Activated CD8-positive, alpha-beta memory T cell treated with anti-CD3 and anti-CD28 coated beads, Interleukin-2, amount 50 U/mL, for 4 hours (primary cell): ENCODE measurements at places on chromosomes 4 and X.

GRCh38 chr4:78667764-78668163, 108.4 kb upstream of the BMP2K start:
- no peak for DNase-seq

DNA sequence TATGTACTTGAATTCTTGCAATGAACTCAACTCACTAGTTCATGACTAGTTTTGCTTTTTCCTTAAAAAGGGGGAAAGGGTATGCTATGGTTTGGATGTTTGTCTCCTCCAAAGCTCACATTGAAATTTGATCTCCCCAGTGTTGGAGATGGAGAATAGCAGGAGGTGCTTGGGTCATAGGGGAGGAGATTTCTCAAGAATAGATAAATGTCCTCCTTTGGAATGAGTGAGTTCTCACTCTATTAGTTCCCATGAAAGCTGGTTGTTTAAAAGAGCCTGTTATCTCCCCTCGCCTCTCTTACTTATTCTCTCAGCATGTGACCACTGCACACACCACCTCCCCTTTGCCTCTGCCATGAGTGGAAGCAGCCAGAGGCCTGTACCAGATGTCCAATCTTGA, 109.4 kb upstream of the INTU start:
- no peak for DNase-seq

- DNase-seq = no peak
These were observed 390.0 kb upstream of the GALNT7 start for GRCh38 chr4:172778583-172778982.

- no peak for DNase-seq
These were observed 96.2 kb downstream of the TSPAN7 start for GRCh38 chrX:38657562-38657961.

DNA sequence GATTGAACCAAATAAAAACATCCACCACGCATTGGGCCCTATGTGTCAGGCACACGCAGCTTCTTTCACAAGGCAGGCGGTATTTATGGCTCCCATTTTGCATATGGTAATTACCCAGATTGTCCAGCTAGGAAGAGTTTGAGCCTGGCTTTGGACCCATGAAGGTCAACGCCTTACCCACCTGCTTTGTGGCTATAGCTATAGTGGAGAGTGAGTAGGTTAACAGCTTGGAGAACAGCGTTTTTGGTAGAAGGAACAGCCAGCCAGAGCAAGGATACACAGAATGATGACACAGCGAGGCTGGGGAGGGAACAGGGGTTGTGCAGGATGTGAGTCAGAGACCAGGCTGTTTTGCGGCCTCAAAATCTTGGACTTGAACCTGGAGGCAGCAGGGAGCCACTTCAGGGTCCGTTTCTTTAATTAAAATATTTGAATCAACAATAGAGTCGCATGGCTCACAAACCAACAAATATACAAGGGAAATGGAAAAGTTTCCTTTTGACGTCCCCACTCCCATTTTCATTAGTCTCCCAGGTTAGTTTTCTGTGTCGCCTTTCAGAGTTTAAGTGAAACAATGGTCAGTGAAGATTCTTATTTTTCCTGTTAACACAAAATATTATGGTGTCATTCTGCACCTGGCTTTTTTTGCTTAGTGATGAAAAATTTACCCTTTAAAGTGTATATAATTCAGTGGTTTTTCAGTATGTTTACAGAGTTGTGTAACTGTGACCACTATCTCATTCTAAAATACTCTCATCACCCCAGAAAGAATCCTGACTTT, 118.2 kb upstream of the STX18 start:
- no peak for DNase-seq

DNA sequence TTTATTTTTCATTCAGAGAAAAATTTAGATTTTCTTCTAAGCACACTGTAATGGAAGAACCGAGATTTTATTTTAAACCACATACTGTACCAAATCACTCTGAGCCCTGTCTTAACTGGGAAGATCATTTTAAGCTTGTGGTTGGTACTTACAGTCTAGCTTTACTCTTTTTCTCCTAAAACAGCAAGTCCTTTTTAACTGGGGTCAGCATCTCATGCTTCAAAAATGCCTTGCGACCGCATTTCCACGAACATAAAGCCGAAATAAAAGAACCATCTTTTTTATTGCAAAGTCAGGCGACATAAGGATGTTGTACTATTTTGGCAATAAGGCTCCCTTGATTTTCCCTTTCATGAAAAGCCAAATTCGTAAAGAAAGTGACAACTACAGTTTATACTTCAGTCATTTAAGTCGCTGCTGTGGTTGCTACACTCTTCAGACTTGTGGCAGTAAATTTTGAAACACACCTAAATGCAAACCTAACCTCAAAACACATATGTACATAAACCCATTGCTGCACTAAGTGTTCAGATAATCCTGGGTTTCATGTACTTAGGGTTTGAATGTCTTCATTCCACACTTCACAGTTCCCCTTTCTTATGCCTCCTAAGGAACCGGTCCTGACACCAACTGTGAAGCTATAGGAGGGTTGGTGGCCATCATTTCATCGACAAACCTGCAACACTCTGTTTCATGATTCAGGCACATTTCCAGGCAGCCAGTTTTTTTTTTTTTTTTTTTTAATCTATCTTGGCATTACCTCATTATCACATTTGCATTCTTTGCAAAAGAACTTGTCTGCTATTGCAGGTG, 3.0 kb downstream of the STOX2 start:
- DNase-seq = no peak

- no peak for DNase-seq
These were observed 2.3 kb upstream of the C1QTNF7 start for GRCh38 chr4:15425520-15425919.

DNA sequence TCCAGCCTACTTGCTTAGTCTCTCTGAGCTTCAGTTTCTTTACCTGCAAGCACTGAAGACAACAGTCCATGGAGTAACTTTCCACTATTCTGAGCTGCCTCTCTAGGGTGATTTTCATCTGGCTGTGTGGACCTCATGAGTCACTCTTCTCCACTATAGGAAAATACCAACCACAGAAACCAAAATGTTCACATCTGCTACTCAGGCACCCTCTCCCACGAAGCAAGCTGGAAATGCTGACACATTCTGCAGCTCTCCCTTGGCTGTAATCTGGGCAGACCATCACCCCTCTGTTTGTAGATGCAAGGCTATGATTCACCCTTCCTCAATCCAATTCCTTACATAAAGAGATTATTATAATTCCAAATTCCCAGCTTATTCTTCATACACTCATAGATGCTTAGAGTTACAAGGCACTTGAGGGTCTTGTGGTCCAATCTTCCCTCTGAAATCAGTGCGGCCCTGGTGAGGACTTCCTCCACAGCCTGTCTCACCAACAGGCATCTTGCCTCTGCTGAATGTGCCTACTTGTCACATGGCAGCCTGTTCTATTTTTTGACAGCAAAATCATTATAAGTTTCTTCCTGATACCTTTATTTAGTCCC, 97.0 kb upstream of the LNX1 start:
- no peak for DNase-seq

DNA sequence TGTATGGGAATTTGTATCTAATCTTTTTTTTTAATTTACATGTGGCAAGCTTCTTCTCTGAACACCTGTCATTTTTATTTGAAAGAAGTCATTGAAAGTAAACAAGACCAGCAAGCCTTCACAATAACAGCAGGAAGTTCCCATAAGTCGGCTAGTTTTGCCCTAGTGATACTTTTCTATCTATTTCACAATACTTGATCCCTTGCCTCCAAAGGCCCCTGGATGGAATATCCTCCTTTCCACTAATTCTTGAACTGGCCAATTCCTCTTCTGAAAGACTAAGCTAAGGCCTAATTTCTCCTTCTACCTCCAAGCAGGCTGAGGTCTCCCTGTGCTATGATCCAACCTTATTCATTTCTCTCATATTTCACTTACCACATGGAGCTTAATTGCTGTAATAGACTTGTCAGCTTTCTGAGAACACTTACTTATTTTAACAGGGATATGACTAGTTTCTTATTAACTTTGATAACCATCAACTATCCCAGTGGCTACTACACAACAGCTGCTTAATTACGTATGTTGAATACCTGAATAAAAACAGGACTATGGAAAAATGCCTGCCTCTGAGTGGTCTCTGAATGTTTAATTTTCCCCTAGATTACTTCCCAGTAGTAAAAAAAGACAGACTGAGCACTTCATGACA, 194.2 kb downstream of the MAD2L1 start:
- no peak for DNase-seq

DNA sequence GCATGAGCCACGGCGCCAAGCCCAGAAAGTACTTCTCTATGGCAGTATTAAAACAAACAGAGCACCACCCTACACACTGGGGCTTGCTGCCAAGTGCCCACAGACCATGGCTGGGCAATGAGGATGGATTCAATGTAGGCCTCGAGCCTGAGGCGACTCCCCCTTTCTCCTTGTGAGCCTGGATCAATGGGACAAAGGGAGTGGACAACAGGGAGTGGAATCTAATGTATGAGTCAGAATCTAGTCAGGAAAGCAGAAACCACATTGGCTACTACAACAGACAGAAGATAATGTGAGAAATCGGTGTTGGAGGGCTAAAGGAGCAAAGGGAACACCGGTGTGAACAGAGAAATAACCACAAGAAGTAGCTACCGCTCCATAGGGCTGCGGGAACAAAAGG, 37.7 kb upstream of the OCIAD2 start:
- no peak for DNase-seq

DNA sequence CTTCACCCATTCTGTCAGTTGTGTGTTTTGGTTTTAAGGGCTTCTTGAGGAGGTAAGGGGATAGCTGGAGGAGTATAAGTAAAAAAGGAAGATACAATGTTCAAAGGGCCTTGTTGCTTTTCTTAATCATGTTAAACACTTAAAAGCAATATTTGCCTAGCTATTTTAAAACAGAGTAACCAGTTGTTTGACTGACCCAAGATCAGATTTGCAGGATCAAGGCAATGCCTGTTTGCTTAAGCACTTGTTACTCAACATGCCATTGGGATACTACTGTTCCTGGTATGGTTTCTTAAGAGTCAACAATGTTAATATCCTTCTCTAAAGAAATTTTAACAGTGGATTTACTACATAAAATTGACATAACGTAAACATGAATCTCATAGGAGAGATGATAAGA, 2.6 kb downstream of the DCLK2 start:
- no peak for DNase-seq

GRCh38 chr4:14787894-14788293, 214.4 kb upstream of the CPEB2 start:
- DNase-seq = no peak
